AG10803 (cell line): ENCODE measurements at places on chromosomes 2 and 18.
A peak's percentile ranks its signal among the peaks of the same experiment; 100 is the strongest.

DNA sequence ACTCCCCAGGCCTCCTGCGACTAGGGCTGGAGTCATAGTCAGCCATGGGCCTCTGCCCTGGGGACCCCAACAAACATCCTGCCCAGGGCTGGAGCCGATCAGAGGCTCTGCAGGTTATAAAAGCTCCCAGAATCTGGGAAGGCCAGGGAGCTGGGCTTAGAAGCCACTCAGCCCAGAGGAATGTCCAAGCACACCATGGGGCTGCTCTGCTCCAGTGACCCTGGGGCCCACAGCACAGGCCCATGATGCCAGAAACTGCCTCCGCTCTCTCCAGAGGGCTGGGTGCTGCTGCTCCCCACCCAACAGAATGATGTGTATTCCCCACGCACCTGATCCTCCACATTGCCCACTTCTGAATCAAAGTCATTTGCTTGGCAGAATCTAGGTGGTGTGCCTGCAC, 88.5 kb downstream of the ARMC9 start:
- no peak for DNase-seq

- DNase-seq: no peak
These were observed 42.2 kb downstream of the SPIRE1 start for GRCh38 chr18:12615748-12616147.

DNA sequence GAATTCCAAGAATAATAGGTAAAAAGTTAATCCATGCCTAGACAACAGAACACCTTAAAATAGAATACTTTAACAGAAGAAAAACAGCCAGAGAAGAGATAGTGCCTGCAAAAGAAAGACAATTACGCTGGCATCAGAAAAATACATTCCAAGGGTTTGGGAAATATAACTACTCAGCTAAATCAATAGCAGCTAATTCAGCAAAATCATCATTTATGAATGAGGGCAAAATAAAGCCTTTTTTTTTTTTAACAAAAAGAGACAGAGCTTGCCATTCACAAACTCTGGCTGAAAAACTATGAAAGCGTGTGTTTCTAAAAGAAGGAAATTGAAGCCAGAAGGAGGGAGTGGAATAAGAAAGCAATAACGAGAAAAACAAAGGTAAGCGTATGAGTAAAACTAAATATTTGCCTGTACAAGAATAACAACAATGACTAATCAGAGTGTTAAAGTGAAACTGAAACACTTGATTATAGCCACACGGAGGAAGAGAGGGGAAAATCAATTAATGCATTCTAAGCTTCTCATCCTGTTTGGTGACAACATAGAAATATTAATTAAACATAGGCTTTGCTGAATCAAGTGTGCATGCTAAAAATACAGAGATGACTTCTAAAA, 90.2 kb downstream of the EHD3 start:
- DNase-seq: no peak

- DNase-seq: peak; percentile 32
These were observed 22.4 kb upstream of the MSGN1 start for GRCh38 chr2:17793803-17794354.
